ENCODE measurements at places on chromosomes 5 and 9. TPM values are rescaled to one million over a fixed set of nuclear protein-coding genes. Genes with fewer than 3 reads are reported as not detected.
A peak's percentile ranks its signal among the peaks of the same experiment; 100 is the strongest.

DNA sequence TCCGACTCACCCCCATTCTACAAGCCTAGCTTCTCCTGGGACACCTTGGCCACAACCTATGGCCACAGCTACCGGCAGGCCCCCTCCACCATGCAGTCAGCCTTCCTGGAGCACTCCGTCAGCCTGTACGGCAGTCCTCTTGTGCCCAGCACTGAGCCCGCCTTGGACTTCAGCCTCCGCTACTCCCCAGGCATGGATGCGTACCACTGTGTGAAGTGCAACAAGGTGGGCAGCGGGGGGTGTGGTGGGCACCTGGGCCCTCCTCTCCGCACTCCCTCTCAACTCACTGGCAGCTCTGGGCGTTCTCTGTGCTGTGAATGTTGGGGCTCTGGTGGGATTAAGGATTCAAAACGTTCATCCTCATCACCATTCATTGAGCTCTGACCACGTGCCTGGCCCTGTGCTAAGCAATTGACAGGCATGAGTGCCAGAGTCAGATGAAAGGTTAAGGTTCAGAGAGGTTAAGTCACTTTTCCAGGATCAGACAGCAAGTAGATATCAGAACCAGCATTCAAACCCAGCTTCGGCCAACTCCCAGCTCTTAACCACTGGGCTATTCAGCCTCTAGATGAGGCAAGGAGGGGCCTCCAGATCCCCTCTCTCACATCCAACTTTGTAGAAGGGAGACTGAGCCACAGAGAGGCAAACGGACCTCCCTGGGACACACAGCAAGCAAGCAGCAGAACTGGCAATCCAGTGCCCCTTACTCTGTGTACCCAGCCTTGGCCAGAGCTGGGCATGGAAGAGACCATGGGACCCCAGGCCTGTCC lies 9.9 kb downstream of the GFI1B start:
- no peak overlapping the region for H3K27ac ChIP-seq
- no peaks in the 10 kb centered on the region for H3K36me3 ChIP-seq
- H3K27me3 ChIP-seq = peaks cover 38% of the 10 kb centered on the region
- DNase-seq = no peak
- peaks cover 12% of the 10 kb centered on the region for H3K4me1 ChIP-seq

GRCh38 chr9:134294153-134295071 lies 31.8 kb upstream of the RXRA start:
- H3K4me3 ChIP-seq = no peak overlapping the region
- H3K27me3 ChIP-seq = peaks cover 32% of the 10 kb centered on the region
- H3K4me1 ChIP-seq = no peaks in the 10 kb centered on the region
- H3K36me3 ChIP-seq = no peaks in the 10 kb centered on the region

- H3K27ac ChIP-seq = peak within 1 kb of the TSS; percentile 63
- peak within 1 kb of the TSS; percentile 80 for H3K4me3 ChIP-seq
- peaks cover 8% of the 10 kb centered on the region for H3K27me3 ChIP-seq
- H3K36me3 ChIP-seq = no peaks in the 10 kb centered on the region
- DNase-seq = peak; percentile 56
Measured at GRCh38 chr9:133478851-133479711, at the start of gene SLC2A6. Gene SLC2A6 (minus strand): TSS chr9:133479099. CDS start chr9:133479059, 40 bp downstream.

GRCh38 chr5:146196459-146197048 lies 6.9 kb upstream of the RBM27 start:
- H3K36me3 ChIP-seq = no peaks in the 10 kb centered on the region
- peaks cover 7% of the 10 kb centered on the region for H3K4me1 ChIP-seq
- H3K27me3 ChIP-seq = no peaks in the 10 kb centered on the region
- H3K27ac ChIP-seq = no peak overlapping the region
- no peak overlapping the region for H3K4me3 ChIP-seq

GRCh38 chr9:96171728-96172127 lies 130.2 kb downstream of the HSD17B3 start:
- H3K27me3 ChIP-seq = peaks cover 32% of the 10 kb centered on the region
- DNase-seq = no peak
- H3K36me3 ChIP-seq = no peaks in the 10 kb centered on the region

DNA sequence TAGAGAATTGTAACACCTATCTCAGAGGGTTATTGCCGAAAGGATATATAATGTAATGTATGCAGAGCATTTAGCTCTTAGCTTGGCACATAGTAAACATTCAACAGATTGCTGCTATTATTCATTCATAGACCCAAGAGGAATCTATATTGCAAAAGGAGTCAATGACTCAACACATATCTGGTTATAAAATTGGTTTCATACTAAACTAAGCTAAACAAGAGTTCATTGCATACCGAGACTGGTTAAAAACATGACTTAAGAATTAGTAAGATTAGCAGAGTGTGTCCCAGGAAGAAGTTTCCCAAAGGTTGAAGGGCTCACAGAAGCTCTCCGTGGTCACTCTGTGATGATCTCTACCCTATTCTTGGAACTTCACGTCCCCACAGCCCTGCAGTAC lies 339.6 kb upstream of the CCNH start:
- no peak overlapping the region for H3K4me3 ChIP-seq
- no peaks in the 10 kb centered on the region for H3K4me1 ChIP-seq
- H3K36me3 ChIP-seq = no peaks in the 10 kb centered on the region
- H3K27me3 ChIP-seq = no peaks in the 10 kb centered on the region

GRCh38 chr9:70390933-70391341 lies 23.5 kb downstream of the KLF9 start:
- H3K36me3 ChIP-seq = peaks cover 8% of the 10 kb centered on the region
- H3K4me1 ChIP-seq = peaks cover 38% of the 10 kb centered on the region
- no peak overlapping the region for H3K4me3 ChIP-seq

DNA sequence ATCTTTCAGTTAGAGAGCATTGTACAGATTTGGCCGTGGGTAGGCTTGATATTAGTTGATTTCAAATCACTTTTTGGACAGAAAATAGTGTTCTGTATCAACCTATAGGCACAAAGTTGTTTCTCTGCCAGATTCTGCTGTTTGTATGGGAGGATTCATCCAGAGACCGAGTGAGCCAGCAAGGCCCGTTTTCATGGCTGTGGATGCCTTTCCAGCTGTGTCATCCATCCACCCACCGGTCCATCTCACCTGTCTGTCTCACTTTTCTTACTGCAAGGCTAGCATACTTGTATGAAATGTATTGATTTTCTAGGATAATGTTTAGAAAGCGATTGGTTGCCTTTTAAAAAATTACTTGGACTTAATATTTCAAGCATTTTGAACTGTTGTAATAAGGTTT lies 34.4 kb downstream of the ICE1 start:
- no peaks in the 10 kb centered on the region for H3K27me3 ChIP-seq
- no peak overlapping the region for H3K4me3 ChIP-seq
- H3K36me3 ChIP-seq = peaks cover 40% of the 10 kb centered on the region
- DNase-seq = no peak

- no peaks in the 10 kb centered on the region for H3K27me3 ChIP-seq
- H3K36me3 ChIP-seq = no peaks in the 10 kb centered on the region
- no peak overlapping the region for H3K4me3 ChIP-seq
- no peak overlapping the region for H3K27ac ChIP-seq
Measured at GRCh38 chr5:83255268-83255667, 177.9 kb downstream of the XRCC4 start.

DNA sequence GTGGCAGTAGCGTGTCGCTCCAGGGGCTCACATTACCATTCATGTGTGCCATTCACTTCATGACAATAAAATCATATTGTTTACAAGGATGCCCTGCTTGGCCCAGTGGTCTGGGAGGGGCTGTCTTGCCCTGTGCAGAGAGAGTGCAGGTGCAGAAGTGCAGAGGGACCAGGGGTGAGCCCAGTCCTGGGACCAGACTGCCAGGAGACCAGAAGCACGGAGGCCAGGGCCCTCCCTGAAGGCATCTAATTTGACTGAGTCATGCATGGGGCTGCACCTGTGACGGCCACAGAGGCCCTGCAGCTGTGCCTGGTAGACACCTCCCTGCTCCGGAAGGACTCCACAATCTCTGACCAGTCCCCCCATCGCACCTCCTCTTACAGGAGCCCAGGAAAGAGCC lies 164.4 kb upstream of the FOXD4L5 start:
- H3K36me3 ChIP-seq = no peaks in the 10 kb centered on the region
- no peak overlapping the region for H3K4me3 ChIP-seq
- H3K27me3 ChIP-seq = peaks cover 1% of the 10 kb centered on the region
- H3K4me1 ChIP-seq = no peaks in the 10 kb centered on the region
- no peak overlapping the region for H3K27ac ChIP-seq

DNA sequence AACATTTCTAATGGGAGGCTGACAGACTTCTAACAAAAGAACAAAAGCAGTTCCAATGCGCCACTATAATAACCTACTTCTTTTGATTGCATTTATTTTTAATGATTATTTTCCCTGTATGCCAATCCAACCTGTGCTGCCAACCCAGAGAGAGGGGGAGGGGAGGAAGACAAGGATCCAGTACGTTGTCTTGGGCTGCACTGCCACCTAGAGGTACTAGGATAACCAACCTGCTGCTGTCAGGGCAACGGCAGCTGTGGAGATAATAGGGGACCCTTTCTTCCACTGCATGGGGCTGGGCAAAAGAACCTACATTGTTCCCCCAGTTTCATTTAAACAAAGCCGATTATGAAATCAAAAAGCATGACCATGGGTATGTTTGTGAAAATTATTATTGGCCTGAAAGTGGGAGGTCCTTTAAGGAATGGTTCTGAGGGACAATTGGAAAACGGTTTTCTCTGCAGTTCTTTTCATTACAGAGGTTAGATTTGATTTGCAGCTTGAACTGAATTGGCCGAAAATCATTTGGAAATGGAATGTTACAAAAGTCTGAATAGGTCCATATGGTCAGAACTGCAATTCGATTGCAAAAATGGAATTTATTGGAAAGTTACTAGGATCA lies 101.3 kb downstream of the RASEF start:
- no peak overlapping the region for H3K4me3 ChIP-seq
- no peaks in the 10 kb centered on the region for H3K4me1 ChIP-seq
- H3K36me3 ChIP-seq = no peaks in the 10 kb centered on the region
- 0 out of 2 replicates have a peak, but pooled peaks cover 5% of the 10 kb centered on the region for H3K27me3 ChIP-seq
- DNase-seq = peak; percentile 63

- no peaks in the 10 kb centered on the region for H3K36me3 ChIP-seq
- H3K27ac ChIP-seq = no peak overlapping the region
- no peak for DNase-seq
- peaks cover 41% of the 10 kb centered on the region for H3K4me1 ChIP-seq
Measured at GRCh38 chr9:130448035-130448624, 3.4 kb downstream of the ASS1 start.

DNA sequence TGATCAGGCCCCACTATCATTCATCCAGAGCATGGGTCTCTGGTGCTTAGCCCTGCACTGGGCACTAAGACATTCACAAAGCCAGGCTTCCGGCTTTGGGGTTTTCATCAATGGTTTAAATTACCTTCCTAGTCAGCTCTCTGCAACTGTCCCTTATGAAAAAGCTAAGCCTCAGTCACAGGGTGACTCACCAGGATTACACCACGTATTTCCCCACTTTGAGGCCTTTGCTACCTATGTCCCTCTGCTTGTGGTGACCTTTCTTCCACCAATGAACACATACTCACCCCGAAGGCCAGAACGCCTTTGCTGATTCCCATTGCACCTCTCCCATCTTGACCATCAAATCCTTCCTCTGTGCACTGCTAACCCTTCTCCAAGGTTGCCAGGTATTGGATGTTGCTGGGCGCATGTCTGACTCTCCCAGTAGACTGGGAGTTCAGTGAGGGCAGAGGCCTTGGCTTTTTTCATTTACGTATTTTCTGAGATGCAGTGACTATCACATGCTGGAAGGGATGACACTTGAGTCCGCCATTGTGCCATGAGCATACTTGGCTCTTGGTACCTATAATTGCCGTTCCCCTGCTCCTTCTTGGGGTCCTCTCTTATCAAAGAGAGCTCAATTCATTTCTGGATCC lies 58.7 kb upstream of the TNFSF8 start:
- peaks cover 67% of the 10 kb centered on the region for H3K27me3 ChIP-seq
- H3K4me3 ChIP-seq = no peak overlapping the region
- H3K4me1 ChIP-seq = no peaks in the 10 kb centered on the region
- H3K27ac ChIP-seq = no peak overlapping the region

GRCh38 chr5:104345222-104346016 lies 782.8 kb upstream of the NUDT12 start:
- no peak overlapping the region for H3K4me3 ChIP-seq
- no peak overlapping the region for H3K27ac ChIP-seq
- DNase-seq = no peak
- no peaks in the 10 kb centered on the region for H3K36me3 ChIP-seq

GRCh38 chr5:170268153-170268689 lies 29.4 kb downstream of the LCP2 start:
- H3K27me3 ChIP-seq = peaks cover 8% of the 10 kb centered on the region
- no peak for DNase-seq
- no peak overlapping the region for H3K27ac ChIP-seq
- no peaks in the 10 kb centered on the region for H3K4me1 ChIP-seq

The EGFL7 gene
- total RNA-seq = 5.2 TPM

The UAP1L1 gene
- 10.3 TPM for total RNA-seq

The WNT8A gene
- total RNA-seq = not detected

The CDO1 gene
- 0.30 TPM for total RNA-seq

The FAM169A gene
- not detected for total RNA-seq

The IL4 gene
- total RNA-seq = not detected
